ENCODE measurements at places on chromosomes 3 and 15.

DNA sequence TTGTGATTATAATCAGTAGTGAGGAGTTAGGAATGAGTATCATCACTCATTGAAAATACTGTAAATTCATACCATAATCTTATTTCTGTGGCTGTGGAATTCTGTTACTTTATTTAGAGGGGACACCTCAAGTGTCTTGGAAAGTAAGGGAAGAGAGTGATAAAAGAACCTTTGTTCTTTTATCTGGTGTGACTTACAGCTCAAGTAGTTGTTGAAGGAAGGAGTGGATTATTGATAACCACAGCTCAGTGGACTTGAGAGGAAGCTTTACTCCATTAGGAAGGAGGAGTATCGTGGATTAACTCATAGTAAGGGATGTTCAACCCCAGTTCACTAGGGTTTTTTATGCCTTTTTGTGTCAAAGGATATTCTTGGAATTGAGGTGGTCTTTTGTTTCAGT lies 32.2 kb upstream of the FAH start:
- DNase-seq = no peak

DNA sequence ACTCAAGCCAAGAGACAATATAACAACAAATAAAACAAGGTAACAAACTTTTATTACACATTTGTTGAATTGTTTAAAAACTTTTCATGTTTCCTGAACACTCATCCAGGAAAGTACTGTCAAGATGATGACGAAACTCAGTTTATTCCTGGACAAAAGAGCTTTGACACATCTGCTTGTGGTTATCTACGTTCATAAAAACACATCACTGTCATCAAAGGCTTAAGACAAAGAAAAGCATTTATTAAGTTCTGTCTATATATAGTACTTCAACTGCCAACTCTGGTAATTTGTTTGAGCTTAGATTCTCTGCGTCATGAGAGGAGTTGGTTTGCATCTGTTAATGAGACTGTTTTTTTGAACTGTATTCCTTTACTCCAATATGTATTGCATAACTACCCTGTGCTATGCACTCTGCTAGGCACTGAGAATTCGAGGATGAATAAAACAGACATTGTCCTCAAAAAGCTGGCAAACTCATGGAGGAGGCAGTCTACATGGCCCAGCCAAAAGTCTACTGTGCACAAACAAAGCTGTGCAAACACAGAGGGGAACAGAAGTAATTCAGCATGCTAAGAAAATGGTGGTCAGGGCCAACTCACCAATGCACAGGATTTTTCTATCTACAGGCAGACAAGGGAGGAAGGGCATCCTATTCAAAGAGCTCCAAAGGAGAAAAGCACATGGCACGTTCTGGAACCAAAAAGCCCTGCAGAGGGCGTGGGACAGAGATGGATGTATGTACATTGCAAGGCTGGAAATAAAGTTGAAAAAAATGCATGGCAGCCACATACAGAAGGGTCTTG lies 21.5 kb downstream of the PLD1 start:
- DNase-seq = peak; percentile 98

- DNase-seq = no peak
Observed at GRCh38 chr3:1350885-1351284, 258.1 kb downstream of the CNTN6 start.

GRCh38 chr3:116849261-116849688 lies 139.7 kb downstream of the TUSC7 start:
- DNase-seq = no peak

GRCh38 chr3:119018690-119019463 lies 15.8 kb downstream of the IGSF11 start:
- no peak for DNase-seq

DNA sequence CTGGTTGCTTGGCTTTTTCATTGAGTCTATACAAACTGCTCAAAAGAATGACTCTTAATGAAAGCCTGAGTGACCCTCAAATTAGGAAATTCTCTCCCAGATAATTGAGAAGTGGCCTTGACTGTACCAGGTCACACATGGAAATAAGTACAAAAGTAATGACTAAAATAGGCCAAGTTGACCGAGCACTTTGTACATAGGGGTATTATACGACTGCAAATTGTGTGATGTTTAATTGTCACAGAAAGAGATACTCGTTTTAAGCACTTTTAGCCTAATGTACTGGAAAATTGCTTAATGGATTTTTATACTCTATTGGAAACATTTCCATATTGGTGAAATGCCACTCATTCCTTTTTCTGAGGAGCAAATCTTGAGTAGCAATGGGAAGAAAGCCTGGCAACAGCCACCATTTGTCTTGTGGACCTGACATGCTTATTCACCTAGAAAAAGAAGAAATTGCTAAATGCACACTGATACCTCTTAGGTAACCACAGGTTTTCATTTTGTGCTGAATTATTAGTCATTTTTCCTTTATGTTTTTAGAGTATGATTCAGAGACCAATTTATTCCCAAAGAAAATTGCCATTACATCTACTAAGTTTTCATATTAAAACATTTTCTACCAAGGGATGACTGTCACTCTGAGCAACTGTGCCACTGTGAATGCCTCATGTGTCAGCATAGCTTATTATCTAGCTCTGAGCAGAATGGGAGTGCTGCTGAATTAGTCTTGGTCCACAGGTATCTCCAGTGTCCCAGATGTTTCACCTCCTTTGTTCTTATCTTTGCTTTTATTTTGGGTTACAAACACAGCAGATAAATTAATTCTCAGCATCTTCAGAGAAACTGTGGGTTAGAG lies 8.9 kb upstream of the PXK start:
- DNase-seq = no peak

GRCh38 chr3:68866157-68866556 lies 66.2 kb downstream of the TAFA4 start:
- DNase-seq = peak; percentile 1

- no peak for DNase-seq
Observed at GRCh38 chr3:16171009-16171408, 3.5 kb upstream of the GALNT15 start.

DNA sequence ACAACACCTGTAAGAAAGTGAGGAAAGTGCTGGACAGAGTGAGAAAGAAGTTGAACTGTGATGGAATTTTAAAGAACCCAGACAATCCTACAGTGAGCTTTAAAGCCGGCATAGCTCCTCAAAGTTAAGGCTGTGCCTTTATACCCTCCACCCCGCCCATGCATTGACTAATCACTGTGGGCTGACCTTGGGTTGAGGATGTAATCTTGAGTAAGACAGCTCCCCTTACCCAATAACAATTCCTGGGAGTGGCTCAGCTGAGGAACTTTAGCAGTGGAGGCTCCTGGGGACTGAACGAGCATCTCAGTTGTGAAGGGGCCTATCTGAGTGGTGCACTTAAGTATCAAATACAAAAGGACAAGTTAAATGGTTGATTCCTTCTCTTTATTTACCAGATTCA lies 35.7 kb upstream of the ZNF770 start:
- peak; percentile 37 for DNase-seq

- peak; percentile 89 for DNase-seq
Observed at GRCh38 chr3:4416961-4417360, 50.1 kb downstream of the SUMF1 start.

DNA sequence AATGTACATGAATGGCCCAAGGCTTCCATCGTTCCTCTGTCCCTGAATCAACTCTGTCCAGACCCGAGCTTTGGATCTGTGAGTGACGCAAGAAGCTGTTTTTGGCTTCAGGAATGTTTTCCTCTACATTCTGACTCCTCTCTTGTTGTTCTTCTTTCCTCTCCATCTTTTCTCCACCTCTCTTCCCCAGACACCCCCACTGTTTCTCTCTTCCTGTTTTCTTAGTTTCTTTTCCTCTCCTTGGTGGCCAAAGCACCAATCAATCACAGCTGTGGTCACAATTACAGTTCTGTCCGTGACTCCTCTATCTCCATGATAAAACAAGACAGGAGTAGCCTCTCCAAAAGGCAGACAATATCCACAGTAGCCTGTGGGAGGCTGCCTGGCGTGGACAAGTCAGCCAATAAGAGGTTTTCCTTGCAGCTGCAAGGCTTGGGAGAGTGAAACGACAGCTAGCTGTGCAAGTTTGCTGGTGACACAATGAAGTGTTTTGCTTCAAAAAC lies 4.9 kb upstream of the TMEM212 start:
- DNase-seq = peak; percentile 86

DNA sequence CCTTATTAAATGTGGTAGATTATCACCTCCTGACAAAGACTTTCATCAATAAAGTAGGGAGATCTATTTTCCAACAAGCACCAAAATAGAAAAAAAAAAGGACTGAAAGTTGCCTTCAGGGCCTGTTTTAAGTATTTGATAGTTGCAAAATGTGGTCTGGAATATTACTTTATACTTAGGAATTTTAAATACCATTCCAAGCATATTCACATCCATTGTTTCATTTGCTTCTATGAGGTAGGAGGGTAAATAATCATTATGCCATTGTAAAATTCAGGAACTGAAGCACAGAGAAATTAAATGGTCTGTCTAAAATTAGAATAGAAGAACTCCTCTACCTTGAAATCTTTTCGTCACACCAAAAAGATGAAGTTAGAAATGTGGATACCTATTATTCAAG lies 110.0 kb downstream of the TMCC1 start:
- DNase-seq = no peak

GRCh38 chr3:106120356-106120755 lies 251.5 kb upstream of the CBLB start:
- peak; percentile 54 for DNase-seq

GRCh38 chr3:139561255-139561817 lies 21.8 kb upstream of the RBP1 start:
- DNase-seq = no peak

DNA sequence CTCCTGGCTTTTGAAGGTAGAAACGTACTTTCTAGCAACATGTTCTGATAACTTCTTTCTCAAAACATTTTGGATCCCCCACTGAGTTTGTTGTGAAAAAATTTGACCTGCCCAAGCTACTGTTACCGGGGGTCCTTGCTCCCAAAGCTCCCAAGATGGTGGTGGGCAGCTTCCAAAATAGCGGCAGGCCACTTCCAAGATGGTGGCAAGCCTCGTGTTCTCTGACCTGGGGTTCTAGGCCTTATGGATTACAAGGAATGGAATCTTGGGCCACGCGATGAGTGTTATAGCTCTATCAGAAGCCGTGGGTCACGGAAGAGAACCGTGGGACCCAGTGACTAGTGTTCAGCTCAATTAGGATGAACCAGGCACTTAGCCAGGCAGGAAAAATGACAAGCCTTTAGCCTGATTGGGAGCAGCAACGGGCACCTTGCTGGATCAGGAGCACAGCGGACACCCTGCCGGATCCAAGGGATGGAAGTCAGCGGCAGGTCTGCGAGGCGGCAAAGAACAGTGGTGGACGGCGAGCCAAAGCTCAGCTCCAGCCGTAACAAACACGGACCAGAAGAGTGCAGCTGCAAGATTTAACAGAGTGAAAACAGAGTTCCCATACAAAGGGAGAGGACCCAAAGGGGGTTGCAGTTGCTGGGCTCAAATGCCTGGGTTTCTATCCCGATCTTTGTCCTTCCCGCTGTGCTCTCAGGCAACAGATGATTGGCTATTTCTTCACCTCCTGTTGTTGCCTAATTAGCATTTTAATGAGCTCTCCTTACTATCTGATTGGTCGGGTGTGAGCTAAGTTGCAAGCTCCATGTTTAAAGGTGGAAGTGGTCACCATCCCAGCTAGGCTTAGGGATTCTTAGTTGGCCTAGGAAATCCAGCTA lies 133.3 kb downstream of the WDR72 start:
- no peak for DNase-seq

DNA sequence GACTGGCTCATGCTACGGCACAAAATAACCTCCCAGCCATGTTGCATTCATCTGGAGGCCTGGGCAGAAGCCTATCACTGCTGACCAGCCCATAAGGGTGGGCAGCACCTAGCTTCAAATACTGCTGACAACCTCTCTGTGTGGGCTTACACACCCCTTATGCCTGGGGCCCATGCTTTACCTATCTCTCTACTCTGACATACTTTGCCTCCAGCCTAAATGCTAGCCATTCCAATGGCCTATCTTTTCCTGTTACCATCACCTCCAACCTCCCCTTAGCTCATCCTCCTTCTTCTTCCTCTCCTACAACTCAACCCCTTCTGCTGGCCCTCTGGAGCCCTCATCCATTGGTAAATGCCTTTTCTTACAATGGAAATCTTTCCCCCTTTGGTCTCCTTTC lies 41.0 kb upstream of the PPP2R3A start:
- no peak for DNase-seq

DNA sequence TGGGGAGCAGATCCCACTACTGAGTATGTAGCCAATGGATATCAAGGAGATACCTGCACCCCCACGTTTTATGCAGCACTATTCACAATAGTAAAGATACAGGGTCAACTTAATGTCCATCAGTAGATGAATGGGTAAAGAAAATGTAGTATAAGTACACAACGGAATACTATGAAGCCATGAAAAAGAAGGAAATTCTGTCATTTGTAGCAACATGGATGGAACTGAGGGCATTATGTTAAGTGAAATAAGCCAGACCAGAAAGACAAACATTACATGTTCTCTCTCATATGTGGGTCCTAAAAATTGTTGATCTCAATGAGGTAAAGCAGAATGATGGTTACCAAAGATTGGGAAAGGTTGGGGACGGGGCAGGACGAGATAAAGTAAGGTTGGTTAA lies 14.6 kb downstream of the PP2D1 start:
- no peak for DNase-seq

DNA sequence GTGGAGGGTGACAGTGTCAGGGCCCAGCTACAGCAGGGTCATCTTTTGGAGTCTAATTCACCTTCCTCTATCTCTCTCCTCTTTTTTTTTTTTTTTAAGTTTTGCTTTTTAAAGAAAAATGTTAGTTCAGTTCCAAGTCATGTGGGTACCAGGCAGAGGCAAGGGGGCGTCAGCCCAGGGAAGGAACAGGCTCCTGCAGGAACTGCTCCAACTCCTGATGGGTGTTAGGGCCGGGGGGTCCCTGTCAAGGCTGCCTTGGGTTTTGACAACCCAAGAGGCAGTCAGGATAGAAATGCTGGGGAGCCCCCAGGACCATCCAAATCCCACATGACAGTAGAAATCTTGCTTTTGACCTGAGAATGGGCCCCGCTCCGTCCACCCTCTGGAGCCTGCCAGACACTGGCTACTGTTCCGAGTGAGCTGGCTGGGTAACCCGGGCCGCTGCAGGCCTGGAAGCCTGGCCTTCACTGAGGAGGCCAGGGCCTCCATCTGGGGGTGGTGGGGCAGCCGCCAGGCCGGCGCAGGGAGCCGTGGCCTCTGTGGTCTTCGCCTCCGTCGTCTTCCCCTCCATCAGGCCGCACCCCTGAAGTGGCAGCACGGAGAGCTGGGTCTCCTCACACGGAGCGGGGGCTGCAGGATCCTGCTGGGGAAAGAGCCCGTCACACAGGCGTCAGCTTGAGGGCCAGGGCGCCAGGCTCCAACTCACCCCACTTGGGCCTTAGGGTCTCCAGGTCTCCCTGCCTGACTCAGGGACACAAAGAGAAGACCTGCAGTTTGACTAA lies 24.2 kb downstream of the RNU5B-1 start:
- DNase-seq = no peak

- DNase-seq = no peak
Observed at GRCh38 chr3:81170298-81170697, 591.1 kb downstream of the GBE1 start.

- no peak for DNase-seq
Observed at GRCh38 chr3:156373095-156373494, 181.8 kb downstream of the SSR3 start.

GRCh38 chr3:41193794-41194539 lies 5.3 kb upstream of the CTNNB1 start:
- DNase-seq = no peak
